ENCODE measurements at places on chromosomes 11 and 22. TPM values are rescaled to one million over a fixed set of nuclear protein-coding genes. Genes with fewer than 3 reads are reported as not detected.

- peaks cover 2% of the 10 kb centered on the region for H3K27me3 ChIP-seq
- H3K27ac ChIP-seq, result no peak overlapping the region
- H3K36me3 ChIP-seq, result no peaks in the 10 kb centered on the region
- H3K4me1 ChIP-seq, result no peaks in the 10 kb centered on the region
Observed at GRCh38 chr22:48943567-48944432, 883.9 kb downstream of the BRD1 start.

DNA sequence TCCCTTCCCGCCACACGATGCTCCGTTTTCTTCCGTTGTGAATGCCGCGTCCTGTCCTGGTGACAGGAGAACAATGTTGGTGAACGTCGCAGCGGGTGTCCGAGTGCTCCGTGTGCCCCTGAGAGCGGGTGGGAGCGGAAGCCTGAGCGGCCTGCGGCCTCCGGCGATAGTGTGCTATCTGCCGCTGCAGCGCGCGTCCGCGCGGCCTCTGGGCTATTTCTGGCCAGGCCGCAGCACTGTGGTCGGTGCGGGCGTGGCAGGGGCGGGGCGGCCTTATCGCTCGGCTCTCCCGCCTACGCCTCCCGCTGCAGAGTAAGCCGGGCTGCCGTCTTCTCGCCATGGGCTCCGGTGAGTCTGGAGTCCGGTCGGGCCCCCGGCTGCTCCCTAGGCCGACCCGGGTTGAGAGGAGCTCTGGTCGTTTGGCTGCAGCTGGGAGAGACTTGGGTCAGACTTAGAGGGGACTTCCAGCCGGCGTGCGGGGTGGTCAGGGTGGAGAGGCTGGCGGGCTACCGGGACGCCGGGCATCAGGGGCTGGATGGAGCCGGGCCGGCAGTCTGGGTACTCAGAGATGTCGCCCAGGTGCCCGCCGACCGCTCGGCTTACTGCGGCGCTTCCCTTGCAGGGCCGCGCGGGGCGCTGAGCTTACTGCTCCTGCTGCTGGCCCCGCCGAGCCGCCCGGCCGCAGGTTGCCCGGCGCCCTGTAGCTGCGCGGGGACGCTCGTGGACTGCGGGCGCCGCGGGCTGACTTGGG, at the start of gene GP1BB:
TSS of gene GP1BB (plus strand) at position 308 of the 751 bp plus-strand sequence. CDS start at position 339, 31 bp downstream.
- no peaks in the 10 kb centered on the region for H3K36me3 ChIP-seq
- H3K4me3 ChIP-seq, result peak within 1 kb of the TSS; percentile 27

Gene KCNJ11
- 1.2 TPM for total RNA-seq

GRCh38 chr11:104997288-104997687, 25.7 kb downstream of the CASP5 start:
- no peaks in the 10 kb centered on the region for H3K27me3 ChIP-seq
- DNase-seq, result no peak
- H3K4me1 ChIP-seq, result peaks cover 9% of the 10 kb centered on the region

DNA sequence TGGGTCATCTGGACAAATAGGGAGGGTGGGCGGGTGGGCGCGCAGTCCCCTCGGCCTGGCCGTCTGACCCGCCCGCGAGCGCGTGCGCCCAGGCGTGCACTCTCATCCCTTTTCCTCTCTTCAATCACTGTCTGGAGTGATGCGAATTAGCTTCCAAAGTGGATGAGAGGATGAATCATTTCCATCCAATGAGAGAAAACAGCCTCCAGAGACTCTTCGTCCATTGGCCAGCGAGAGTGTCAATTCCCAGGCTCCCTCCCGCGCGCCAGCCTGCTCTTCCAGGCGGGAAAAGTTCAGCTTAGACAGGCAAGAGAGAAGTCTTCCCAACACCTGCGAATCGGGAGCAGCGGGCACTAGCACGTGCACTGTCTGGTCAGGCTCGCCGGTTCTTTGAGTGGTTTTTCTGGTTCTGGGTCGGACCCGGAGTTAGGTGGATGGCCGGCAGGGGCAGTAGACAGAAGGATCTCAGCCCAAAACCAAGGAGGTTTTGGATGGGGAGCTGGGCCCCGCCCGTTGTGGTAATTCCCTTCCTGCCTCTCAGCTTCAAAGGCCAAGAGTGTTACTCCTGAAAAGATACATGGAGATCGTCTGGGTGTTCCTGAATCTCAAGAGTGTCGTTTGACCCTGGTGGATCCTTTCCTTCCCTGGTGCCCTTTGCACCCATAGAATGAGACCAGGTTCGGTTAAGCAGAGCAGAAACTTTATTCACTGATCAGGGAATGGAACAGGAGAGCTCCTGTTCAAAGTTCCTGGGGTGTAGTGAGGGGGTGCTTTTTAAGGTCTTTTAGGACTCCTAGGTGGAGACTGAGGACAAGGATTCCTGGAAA, 33.4 kb upstream of the GLYATL1 start:
- H3K27ac ChIP-seq, result no peak overlapping the region
- H3K4me3 ChIP-seq, result no peak overlapping the region
- no peaks in the 10 kb centered on the region for H3K36me3 ChIP-seq
- H3K27me3 ChIP-seq, result peaks cover 67% of the 10 kb centered on the region
- H3K4me1 ChIP-seq, result no peaks in the 10 kb centered on the region

- H3K36me3 ChIP-seq, result no peaks in the 10 kb centered on the region
- no peak overlapping the region for H3K27ac ChIP-seq
- DNase-seq, result no peak
Observed at GRCh38 chr11:63919267-63920125, 2.5 kb upstream of the RCOR2 start.

- no peak overlapping the region for H3K27ac ChIP-seq
- peak; percentile 80 for DNase-seq
- H3K4me3 ChIP-seq, result no peak overlapping the region
- peaks cover 26% of the 10 kb centered on the region for H3K36me3 ChIP-seq
Observed at GRCh38 chr11:765025-765801, 12.1 kb downstream of the GATD1 start.

Gene SOX10
- not detected for total RNA-seq

DNA sequence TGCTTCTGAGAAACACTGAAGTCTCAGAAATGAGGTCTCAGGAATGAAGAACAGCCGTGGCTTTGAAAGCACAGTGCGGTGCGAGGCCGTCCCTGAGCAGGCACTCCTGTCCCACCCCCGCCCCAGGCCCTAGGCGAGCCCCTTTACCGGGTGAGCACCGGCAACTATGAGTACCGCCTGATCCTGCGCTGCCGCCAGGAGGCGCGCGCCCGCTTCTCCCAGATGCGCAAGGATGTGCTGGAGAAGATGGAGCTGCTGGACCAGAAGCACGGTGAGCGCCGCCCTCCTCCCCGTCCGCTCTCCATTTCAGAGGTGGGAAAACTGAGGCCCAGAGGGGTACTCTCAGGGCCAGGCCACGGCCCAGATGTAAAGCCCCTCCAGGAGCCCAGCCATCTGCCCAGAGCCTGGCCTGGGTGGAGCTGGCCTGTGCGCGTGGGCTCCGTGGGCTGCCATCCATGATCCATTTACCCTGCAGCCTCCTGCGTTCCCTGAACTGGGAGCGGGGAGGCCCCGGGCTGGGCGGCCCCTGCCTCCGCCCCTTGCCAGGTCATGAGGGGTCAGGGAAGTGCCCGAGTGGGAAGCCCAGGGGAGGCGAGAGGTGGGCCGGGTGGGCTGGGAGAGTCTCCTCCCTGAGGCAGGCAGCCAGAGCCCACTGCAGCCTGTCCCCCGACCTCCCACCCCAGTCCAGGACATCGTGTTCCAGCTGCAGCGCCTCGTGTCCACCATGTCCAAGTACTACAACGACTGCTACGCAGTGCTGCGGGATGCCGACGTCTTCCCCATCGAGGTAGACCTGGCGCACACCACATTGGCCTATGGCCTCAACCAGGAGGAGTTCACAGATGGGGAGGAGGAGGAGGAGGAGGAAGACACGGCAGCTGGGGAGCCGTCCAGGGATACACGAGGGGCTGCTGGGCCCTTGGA, 9.5 kb downstream of the SLC16A8 start:
- H3K27me3 ChIP-seq, result peaks cover under 1% of the 10 kb centered on the region
- peaks cover 9% of the 10 kb centered on the region for H3K36me3 ChIP-seq
- no peaks in the 10 kb centered on the region for H3K4me1 ChIP-seq
- DNase-seq, result no peak
- no peak overlapping the region for H3K27ac ChIP-seq
- H3K4me3 ChIP-seq, result no peak overlapping the region

All from activated CD8-positive, alpha-beta T cell treated with anti-CD3 and anti-CD28 coated beads for 36 hours (primary cell).